ENCODE measurements at places on chromosomes 1 and 21.

DNA sequence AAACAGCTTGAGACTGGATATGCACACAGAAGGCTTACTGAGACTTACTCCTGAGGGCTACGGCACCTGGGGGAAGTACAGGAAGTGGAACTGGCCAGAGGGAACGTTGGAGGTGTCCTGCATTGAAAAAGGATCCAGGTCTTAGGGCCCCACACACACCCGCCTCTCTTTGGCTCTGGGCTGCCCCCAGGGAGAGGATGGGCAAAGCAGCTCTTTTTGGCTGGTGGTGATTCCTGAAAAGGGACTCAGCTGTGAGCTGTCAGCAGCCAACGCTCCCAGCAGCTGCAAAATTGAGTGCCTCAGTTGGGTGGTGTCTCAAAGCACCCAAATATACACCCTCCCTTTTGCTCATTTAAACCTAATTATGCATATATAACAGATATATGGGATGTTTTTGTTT is 213.2 kb downstream of the TNR start:
- DNase-seq = peak; percentile 32

DNA sequence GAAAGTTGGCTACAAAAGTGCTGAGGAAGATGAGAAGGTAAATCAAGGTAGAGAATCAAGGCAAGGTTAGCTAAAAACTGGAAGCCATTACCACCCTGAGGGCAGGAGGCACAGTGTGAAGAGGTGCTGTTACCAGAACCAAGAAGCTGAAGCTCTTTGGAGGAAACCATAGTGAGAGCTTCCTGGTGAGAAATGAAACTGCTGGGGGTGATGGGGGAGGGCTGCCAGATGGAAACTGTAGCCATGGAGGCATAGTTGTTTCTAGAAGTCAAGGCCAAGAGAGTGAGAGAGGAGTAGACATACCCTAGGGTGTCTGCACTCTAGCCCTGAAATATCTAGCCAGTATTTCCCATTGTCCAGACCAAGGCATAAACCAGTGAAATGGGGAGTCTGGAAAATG is 28.7 kb downstream of the IFI44 start:
- no peak for DNase-seq

DNA sequence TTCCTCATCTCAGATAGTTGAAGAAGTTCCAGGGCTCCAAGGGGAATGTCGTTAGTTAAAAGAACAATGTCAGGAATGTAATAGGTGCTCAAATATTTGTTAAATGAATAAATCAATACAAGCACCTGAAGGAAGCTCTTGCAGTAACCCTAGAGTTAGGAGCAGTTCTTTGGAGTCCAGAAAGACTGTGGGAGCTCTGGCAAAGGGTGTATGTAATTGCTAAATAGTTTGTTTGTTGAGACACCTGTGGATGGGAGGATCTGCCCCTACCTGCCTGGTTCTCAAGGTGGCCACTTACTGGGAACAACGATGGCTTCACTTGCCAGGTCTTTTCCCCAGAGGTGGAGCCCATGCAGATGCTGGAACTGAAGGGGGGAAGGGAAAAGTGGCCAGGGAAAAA is 27.5 kb upstream of the JUN start:
- no peak for DNase-seq

DNA sequence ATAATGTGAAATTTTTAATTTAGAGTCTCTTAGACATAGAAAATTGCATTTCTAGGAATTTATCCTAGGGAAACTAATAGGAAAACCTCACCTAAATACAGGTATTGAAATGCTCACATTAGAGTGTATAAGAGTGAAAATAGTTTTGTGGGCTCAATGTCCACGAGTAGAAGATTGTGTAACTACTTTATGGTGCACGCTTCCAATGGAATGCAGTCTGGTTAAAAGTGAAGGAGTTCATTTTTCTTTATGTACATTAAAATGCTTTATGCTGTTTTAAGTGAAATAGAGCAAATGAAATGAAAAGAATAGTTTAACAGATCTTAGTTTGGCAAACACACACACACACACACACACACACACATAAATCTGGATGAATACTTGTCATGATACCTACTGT is 278.2 kb downstream of the USP25 start:
- no peak for DNase-seq

DNA sequence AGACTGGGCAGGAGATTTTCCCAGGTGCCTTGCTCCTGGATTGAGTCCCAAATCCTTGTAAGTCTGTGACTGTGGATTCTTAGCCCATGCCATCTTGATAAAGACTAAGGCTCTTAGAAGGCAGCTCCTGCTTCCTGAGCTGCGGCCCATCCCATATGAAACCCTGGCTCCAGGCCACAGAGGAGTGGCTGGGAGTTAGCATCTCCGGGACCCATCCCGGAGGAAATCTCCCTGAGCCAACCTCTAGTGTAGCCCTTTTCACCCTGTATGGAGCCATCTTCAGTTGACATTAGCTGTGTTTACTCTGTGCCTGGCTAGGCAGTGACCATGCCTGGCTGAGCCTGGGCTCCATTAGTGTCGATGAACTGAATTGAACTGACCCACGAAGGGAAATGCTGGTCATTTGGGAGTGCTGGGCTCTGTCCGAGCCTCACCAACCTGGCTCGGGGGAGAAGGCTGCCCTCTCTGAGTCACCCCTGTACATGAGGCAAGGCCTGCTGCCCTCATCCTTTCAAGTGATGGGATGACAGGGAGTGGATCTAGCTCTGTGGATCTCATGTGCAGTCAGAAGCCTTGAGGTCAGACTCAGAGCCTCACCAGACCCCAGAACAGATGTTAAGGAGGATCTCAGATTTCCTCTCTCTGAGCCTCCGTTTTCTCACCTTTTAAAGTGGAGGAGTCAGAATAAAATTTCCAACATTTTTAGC is 37.5 kb downstream of the LGR6 start:
- DNase-seq = no peak

DNA sequence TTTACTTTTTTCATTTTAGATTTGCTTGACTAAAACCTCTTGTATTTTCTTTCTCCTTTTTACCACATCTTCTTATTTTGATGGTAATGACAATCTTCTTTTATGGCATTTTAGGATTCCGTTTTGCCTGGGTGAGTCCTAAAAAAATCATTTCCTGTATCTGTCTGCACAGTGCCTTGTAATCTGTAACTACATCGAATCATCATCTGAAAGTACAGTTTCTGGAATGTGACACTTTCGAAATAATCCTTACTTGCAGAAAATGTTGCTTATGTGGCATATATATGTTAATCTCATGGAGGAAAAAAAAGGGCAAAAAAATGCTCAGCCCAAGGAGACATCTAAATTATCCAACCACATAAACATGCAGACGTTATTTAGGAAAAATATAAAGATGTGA is 29.0 kb downstream of the GREM2 start:
- DNase-seq = no peak

GRCh38 chr21:38505654-38506523 is 7.6 kb upstream of the ERG start:
- DNase-seq = peak; percentile 53

DNA sequence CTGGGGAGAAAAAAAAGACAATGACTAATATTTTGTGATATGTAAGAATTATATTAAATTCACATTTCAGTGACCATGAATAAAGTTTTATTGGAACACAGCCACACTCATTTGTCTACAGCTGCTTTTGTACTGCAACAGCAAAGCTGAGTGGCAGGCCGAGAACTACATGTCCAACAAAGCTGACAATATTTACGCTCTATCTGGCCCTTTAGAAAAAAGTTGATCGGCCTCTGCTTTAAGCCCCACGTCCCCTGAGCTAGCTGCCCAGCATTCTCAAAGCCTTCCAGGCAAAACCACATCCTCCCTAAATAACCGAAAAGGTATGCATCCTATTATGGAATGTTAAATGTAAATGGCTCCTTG is 8.6 kb downstream of the SLC2A1 start:
- no peak for DNase-seq

DNA sequence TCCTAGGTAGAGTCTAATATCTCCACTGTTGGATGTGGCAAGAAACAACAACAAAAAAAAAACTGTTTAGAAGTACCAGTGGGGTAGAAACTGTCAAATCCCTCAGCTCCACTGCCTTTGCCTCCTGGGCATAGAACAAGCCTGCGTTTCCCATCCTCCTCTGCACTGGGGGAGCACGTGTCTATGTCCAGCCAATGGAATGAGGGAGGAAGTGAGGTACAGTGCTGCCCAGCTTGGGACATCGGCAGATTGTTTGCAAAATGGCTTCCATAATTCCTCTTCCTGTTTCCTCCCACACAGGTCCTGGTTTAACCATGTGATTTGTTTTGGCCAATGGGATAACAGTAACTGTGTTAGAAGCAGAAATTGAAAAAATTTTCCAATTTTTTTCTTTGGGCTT is 39.1 kb downstream of the PSMG1 start:
- DNase-seq = no peak

DNA sequence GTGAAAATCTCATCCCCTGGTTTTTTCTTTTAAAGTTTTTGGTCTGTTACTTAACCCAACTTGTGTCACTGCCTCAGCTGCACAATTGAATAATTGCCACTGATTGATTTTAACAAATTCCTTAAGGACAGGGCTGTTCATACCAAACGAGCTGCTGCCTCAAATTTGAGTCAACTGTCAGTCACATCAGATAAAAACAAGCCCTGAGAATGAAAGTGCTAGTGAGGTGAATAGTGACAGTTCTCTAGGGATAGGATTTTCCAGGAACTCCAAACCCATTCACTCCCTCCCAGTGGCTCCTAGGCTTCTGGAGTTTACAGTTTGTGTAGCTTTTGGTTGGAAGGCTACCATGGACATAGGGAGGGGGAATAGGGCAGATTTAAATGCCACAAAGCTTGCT is 79.4 kb downstream of the SAMSN1 start:
- DNase-seq = no peak

DNA sequence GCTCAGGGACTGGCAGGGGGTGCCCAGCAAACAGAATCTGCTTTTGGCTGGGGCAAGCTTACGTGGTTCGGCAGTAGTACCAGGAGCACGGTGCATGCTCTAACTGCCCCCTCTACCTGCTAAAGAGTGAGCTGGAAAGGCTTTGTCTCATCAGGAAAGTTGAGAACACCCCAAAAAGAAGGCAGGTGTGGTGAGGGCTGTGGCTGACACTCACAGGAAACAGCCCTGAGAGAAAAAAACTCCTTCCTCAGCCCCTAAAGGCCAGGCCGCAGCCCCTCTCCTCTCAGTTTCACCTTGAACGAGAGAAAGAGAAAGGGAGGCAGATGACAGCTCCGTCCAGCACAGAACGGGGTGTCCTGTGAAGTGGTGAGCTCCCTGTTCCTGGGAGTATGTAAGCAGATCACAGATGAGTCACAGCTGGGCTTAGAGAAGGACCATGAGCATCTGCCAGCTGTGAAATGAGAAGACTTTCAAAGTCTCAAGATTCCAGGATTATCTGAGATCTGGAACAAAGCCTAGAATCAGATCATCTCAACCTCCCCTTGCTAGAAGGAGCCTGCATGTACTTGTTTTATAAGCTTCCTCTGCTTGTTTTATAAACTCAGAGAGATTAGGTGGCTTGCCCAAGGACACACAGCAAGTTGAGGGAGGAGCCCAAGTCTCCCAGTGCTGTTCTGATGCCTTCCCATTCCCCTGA is 13.4 kb downstream of the LAPTM5 start:
- DNase-seq = no peak
